ENCODE measurements at places on chromosomes 3 and 15. TPM values are rescaled to one million over a fixed set of nuclear protein-coding genes. Genes with fewer than 3 reads are reported as not detected.

ANKRD63 gene
- total RNA-seq: 0.17 TPM

IQCF5 gene
- not detected for total RNA-seq

PLA2G4E gene
- not detected for total RNA-seq

CHST2 gene
- total RNA-seq: 1.3 TPM

SLC22A14 gene
- total RNA-seq: not detected

EPHB1 gene
- total RNA-seq: 1.8 TPM

SPTSSB gene
- not detected for total RNA-seq

ZIC4 gene
- not detected for total RNA-seq

ZNF774 gene
- 2.1 TPM for total RNA-seq

KLHL18 gene
- total RNA-seq: 24.8 TPM

CPLX3 gene
- 0.19 TPM for total RNA-seq

SPPL2A gene
- 80.0 TPM for total RNA-seq

STAC gene
- total RNA-seq: 0.12 TPM

CPA3 gene
- total RNA-seq: not detected

CCDC80 gene
- total RNA-seq: not detected

CHRD gene
- not detected for total RNA-seq

NR2E3 gene
- total RNA-seq: not detected

AHSG gene
- total RNA-seq: not detected

SERPINI2 gene
- not detected for total RNA-seq

RAD51 gene
- 59.9 TPM for total RNA-seq

SERINC4 gene
- 0.37 TPM for total RNA-seq

ARGFX gene
- total RNA-seq: not detected

USP19 gene
- total RNA-seq: 72.6 TPM

TPRA1 gene
- total RNA-seq: 30.6 TPM

GATM gene
- total RNA-seq: 2.0 TPM

DCUN1D1 gene
- 54.0 TPM for total RNA-seq

CTXN2 gene
- total RNA-seq: not detected

Data from activated CD4-positive, alpha-beta T cell treated with anti-CD3 and anti-CD28 coated beads, Interleukin-2, amount 10 ng/mL, durations not matched to agents 7 days and 5 days (primary cell).